Activated B cell treated with CpG ODN at 0.5 μM for 24 hours (primary cell): ENCODE measurements at places on chromosomes 6 and 20. TPM values are rescaled to one million over a fixed set of nuclear protein-coding genes. Genes with fewer than 3 reads are reported as not detected.
A peak's percentile ranks its signal among the peaks of the same experiment; 100 is the strongest.

DNA sequence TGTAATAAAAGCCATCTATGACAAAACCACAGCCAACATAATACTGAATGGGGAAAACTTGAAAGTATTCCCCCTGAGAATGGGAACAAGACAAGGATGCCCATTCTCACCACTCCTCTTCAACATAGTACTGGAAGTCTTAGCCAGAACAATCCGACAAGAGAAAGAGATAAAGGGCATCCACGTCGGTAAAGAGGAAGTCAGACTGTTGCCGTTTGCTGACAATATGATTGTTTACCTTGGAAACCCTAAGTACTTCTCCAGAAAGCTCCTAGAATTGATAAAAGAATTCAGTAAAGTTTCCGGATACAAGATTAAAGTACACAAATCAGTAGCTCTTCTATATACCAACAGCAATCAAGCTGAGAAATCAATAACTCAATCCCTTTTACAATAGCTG lies 14.0 kb upstream of the RUNX2 start:
- no peak for DNase-seq

Gene GABRR1
- total RNA-seq = not detected in 2 replicates

- DNase-seq = peak; percentile 34
Measured at GRCh38 chr6:37819802-37820717, 533 bp downstream of the ZFAND3 start.

DNA sequence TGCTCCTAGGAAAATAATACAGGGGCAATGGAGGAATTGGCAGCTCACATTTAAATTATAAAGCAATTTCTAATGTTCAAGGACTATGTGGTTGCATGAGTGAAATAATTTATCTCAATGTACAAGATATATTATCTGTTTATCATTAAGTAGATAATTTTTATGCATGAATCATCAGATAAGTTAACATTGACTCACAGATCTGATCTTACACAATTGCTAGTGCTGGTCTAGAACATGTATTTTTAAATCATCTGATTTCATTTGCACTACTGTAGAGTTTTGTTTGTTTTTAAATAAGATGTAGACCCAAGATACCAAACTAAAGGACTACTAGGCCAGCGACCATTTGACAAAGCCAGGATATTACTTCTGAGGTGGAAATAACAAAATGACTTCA lies 199.2 kb downstream of the BMP2 start:
- DNase-seq = no peak

Gene HLA-DRB1
- total RNA-seq = 621 and 630 TPM in 2 replicates

GRCh38 chr6:150691463-150691862 lies 91.8 kb downstream of the PLEKHG1 start:
- DNase-seq = no peak

DNA sequence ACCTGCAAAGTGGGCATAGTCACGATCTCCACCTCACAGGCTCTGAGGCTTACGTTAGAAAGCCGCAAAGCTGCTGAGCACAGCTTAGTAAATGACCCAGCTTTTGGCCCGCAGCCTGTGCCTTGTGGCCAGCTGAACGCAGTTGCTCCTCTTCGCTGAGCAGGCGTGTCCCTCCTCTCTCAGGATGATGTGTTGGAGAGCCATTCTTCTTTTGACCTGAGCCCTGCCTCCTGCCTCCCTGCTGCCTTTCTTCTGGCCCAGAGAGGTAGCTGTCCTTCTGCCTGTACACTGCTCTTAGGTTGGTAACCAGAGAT lies 47.6 kb upstream of the MYL9 start:
- no peak for DNase-seq

Gene NMBR
- not detected in 2 replicates for total RNA-seq

DNA sequence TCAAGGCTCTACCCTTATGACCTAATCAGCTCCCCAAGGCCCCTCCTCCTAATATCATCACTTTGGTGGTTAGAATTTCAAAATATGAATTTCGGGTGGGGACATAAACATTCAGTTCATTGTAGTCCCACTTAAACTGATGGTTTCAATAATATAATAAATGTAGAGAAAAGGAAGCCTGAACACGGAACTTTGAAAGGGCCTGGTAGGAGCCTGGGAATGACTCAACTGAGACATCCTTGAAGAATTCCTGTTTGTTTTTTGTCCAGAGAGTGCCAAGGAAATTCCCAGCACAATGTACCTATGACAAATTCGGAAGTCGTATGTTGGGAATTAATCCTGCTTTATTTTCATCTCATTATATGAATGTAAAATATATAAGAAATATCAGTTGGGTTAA lies 457.9 kb downstream of the PLCB1 start:
- no peak for DNase-seq

Gene METTL24
- total RNA-seq = not detected in 2 replicates

- no peak for DNase-seq
Measured at GRCh38 chr6:42175860-42176259, 2.7 kb downstream of the GUCA1A start.

GRCh38 chr20:49993301-49993751 lies 10.5 kb downstream of the SNAI1 start:
- no peak for DNase-seq
